RKO (cell line): ENCODE measurements at places on chromosomes 5 and 9.

DNA sequence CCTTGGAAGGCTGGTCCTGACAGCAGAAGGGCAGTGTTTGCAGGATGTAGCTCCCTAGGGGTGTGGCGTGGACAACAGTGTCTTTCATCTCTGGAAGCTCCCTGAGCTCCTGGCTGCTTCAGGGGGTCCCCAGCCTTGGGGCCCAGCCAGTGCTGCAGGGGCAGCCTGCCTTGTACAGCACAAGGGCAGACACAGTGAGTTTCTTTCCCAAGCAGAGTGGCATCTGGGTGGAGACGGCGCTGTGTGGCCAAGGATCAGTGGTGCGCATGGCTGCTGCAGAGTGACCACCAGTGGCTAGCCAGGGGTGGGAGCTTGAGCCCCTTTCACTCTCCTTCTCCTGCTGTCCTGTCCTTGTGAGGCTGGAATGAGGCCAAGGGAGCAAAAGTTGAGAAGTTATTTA, 7.6 kb upstream of the IRX4 start:
- no peak for DNase-seq

- no peak for DNase-seq
Observed at GRCh38 chr5:159588941-159589340, 258.7 kb upstream of the IL12B start.

- peak; percentile 63 for DNase-seq
Observed at GRCh38 chr5:162068412-162068811, 839 bp downstream of the GABRG2 start.

GRCh38 chr5:142143878-142144277, 35.3 kb downstream of the NDFIP1 start:
- peak; percentile 65 for DNase-seq

DNA sequence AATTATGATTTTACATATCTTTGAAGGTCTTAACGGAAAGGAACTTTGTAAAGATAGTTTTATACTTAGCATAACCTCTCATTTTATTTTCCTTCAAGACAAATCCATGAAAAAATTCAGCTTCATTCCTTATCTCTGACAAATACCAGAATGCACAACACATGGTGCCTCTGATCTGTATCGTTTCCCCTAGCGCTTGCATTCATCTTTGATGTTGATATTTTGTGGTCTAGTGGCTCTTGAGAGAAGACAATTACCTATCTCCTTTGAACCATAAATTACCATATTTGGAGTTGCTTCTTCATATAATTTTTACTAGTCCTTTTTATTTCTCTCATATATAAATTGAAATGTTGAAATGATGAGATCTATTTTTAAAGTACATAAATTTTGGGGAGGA, 551.3 kb downstream of the PDE4D start:
- DNase-seq = no peak

- no peak for DNase-seq
Observed at GRCh38 chr5:154197801-154198491, 7.4 kb downstream of the GALNT10 start.

DNA sequence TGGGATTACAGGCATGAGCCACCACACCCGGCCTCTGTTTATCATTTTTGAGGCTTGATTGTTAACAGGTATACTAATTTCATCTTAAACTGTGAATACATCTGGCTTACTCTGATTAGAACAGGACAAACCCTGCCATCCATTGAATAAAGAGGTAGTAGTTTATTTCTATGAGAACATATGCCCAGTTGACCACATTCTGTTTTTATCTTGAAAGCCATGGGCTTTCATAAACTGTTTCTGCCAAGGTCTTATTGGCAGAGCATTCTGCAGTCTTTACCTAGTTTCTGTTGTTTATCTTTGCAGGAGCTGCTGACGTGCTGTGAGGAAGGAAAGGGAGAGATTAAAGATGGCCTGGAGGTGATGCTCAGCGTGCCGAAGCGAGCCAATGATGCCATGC, 184.9 kb upstream of the OTULINL start:
- DNase-seq = no peak

GRCh38 chr9:19431361-19432171, 22.8 kb downstream of the ACER2 start:
- no peak for DNase-seq

- DNase-seq = no peak
Observed at GRCh38 chr5:143129910-143130612, 273.4 kb downstream of the NR3C1 start.

GRCh38 chr9:13282998-13283397, 3.5 kb upstream of the MPDZ start:
- DNase-seq = no peak

- DNase-seq = no peak
Observed at GRCh38 chr5:33129309-33129708, 311.5 kb upstream of the TARS1 start.

- no peak for DNase-seq
Observed at GRCh38 chr9:134971196-134971595, 53.5 kb upstream of the FCN1 start.

GRCh38 chr5:102589661-102590060, 90.9 kb upstream of the SLCO6A1 start:
- no peak for DNase-seq

- no peak for DNase-seq
Observed at GRCh38 chr5:137734331-137734730, 1.6 kb downstream of the KLHL3 start.
